GM06990 (cell line): ENCODE measurements at places on chromosomes 2 and 18.

- DNase-seq = no peak
These were observed 582.2 kb downstream of the CPS1 start for GRCh38 chr2:211138551-211138950.

DNA sequence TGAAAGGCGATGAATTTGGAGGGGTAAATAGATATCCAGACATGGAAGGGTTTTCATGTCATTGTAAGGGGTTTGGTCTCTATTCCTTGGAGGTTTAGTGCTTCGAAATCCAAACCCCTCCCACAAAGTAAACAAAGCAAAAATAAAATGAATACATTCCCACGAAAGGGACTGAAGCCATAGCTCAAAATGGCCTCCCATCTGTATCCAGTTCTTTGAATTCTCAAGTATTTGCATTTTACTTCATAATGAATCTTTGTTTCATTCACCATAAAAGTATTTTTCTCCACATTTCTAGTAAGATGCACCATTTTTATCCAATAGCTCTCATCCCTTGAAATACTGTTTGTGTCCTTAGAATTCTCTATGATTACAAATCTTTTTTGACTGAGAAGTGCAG lies 103.2 kb upstream of the DTNA start:
- no peak for DNase-seq

DNA sequence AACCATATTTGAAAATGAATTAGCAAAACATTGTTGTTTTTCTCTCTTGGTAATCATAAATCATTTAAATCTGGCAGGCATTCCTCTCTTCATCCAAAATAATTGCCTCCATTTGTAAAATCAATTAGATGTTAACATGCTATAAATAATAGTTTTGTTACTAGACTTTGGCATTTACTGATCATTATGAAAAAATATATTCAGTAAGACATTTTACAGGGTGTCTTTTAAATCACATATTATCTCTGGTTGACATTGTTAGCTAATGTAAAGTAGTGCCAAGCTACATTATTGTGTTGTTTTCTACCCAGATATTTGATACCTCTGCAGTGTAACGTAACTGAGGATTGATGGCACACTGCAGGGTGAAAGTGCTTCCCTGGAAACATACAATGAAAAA lies 31.8 kb upstream of the DLX1 start:
- no peak for DNase-seq

GRCh38 chr2:210356944-210357343 lies 42.0 kb upstream of the MYL1 start:
- no peak for DNase-seq

- no peak for DNase-seq
These were observed 11.4 kb upstream of the STEAP3 start for GRCh38 chr2:119212139-119212800.
